ENCODE measurements at places on chromosomes 13 and 19.

DNA sequence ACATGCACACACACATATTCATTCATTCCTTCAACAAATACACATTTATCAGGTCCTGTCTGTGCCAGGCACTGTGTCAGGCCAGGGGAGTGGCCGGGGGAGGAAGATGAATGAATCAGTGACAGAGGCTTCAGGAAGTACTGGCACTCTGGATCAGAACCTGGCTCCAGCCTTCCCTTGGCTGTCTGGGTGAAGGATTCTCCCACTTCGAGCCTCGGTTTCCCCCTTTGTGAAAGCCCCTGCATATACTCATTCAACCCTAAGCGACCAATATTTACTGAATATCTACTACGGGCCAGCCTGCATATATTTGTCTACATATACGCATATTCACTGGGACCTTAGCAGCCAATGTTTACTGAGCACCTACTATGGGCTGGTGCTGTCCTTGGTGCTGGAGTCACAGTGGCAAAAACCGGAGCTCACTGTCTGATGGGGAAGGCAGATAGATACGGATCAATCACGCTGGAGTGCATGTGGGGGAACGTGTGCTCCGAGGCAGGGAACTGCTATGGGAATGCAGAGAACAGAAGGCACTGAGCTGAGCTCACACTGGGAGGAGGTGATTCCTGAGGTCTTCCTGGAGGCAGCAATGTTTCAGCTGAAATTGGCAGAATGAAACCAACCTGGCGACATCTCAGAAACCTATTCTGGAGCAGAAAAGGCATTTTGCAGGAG lies 636 bp upstream of the ZNF579 start:
- no peak for DNase-seq

GRCh38 chr19:42368360-42368759 lies 21.7 kb downstream of the CNFN start:
- no peak for DNase-seq

- no peak for DNase-seq
These were observed 8.9 kb downstream of the DHX34 start for GRCh38 chr19:47357788-47358680.

- no peak for DNase-seq
These were observed 534 bp downstream of the CAB39L start for GRCh38 chr13:49443357-49443703.

- no peak for DNase-seq
These were observed 1.9 kb upstream of the KL start for GRCh38 chr13:33014291-33014690.

- no peak for DNase-seq
These were observed at the start of gene NFIX for GRCh38 chr19:12994701-12995595. TSS of gene NFIX (plus strand) at chr19:12995475. CDS start at chr19:12995838, 363 bp downstream.

DNA sequence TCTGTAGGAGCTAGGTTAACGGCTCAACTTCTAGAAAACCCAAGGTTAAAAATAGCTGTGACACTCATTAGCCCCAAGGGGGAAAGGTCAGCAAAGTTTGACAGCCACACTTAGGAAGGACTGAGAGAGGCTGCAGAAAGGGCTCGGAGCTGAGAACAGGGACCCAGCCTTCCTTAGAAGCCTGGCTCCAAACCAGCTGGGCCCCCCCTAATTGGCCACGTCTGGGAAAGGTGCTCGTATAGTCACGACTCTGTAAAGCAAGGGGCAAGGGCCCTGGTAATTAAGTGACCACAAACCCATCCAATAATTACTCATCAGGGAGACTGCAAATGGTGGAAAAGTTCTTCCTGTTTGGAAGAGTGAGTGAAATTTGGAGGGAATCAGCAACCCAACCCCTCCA lies 90.5 kb downstream of the RNASEH2B start:
- DNase-seq = no peak

DNA sequence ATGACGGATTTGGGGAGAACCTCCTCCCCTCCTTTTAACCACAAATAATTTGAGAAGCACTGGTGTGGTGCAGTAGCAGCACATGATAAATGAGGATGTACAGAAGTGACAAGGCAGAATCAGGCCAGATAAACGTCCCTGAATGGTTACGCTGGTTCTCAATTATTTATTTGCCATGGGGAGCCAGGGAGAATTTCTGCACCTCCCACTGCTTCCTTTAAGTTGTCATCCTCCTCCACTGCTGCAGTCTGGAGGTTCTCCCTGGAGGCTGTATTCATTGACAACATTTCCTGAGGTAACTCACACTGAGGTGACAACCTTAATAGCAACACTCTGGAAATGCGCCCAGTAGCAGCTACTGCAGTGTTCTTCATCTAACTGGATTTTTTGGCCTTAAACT lies 308.9 kb upstream of the SLITRK1 start:
- DNase-seq = no peak
